ENCODE measurements at places on chromosomes 5 and 9.

DNA sequence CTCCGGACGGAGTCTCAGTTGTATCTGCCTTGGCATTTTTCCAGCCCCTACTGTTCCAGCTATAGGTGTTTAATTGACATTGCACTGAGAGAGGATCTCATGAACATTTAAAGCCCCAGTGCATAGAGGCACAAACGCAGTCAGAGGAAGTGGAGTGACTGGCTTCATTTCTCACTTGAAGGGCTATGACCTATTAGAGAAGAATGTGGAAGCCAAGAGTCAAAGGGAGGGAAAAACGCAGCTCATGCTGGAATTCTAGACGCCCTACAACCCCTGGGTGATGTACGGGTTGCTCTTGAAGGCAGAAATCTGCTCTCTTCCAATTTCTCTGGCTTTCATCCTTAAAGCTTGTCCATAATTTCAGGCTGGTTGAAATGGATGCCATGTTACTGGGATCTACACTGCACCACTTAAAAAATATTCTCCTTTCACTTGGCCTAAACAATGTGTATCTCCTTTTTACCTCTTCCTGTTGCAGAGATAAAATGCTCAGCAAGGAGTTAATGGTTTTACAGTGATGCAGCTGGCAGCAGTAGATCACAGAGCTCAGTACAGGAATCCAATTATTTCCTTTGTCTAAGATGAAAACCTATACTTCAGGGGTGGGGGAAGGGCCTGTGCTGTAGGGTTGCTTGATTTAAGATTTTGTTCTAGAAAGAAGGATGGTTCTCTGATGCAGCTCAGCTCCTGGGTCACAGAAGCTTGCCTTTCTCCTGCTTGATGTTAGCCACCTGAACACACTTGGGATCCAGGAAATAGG, 61.8 kb upstream of the MAMDC2 start:
- DNase-seq, result no peak

DNA sequence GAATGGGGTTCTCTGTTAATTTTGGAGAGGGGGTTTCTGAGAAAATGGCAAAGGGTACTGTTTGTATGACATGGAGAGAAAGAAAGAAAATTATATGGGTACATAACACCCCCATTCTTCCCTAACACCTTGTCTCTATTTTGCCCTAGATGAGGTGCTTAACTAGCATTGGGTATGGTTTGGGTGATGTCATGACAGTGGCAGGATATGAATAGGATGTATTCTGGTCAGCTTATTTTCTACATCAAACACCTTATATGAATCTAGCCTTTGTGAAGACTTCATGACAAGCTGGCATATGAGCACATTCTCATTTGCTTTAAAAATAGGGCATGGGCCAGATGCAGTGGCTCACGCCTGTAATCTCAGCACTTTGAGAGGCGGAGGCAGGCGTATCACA, 58.6 kb downstream of the LNPEP start:
- no peak for DNase-seq

DNA sequence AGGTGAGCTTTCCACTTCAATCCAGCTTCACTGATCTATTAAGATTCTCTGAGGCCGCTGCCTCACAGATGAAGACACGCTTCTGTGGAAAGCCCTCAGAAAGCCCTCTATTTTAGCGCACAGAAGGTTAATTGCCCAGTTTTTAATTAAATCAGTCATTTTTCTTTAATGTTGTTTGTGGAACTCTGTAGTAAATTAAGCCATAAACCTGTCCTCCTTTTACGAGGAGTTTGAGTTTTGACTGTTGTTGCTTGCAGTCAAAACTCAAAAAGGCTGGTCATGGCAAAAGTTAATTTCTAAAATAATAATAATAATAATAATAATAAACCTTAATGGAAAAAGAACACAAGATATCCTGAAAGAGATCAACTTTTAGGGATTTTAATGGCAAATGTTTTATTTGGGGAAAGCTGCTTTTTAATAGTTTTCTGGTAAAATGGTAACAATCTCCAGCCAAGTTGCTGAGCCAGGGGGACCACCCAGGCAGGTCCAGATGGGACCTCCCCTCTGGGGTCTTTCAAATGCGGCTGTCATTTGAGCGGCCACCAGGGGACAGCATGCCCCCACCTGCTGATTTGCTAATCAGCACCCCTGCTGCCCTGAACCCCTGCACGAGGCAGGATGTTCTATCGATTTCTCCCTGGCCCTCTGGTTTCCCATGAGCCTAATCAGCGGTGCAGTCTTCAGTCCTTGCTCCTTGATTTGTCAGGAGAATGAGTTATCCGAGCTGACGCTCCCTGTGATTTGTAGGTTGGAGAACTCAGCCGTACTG, 247.2 kb downstream of the FSTL4 start:
- DNase-seq, result no peak

- DNase-seq, result no peak
Observed at GRCh38 chr9:36912620-36913019, 121.4 kb downstream of the PAX5 start.

DNA sequence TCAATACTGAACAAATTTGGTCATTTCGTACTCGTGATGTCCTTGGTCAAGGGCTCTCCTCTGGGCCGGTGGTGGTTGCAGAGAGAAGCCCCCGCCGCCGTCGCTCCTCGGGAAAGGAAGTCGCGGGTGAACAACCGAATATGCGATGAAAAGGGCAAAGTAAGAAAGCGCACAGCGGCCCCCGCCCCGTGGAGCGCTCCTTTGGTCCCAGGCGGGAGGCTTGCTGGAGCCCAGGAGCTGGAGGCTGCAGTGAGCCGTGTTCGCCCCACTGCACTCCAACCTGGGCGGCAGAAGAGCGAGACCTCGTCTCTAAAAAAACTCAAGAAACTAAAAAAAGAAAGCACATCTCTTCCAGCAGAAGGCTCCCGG, 108.4 kb upstream of the LARP1 start:
- no peak for DNase-seq

GRCh38 chr5:2848619-2849018, 97.1 kb upstream of the IRX2 start:
- no peak for DNase-seq

GRCh38 chr9:7103367-7103766, 345.6 kb downstream of the KDM4C start:
- no peak for DNase-seq

DNA sequence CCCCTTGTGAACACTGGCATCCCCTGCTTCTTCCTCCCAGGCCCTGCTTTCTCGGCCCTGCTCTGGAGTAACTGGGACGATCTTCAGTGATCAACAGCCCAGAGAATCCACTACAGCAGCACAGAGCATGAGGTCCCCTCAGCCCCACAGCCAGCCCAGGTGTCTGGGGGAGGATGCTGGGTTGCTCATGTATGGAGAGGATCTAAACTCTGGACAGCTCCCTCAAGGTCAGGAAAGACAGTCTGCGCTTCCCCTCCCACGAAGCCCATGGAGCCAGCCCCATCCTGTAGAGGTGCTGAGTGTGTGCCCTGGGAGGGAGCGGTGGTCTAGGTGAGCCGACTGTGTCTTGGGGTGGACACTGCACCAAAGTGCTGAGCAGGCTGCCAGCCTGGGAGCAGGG, 190.2 kb downstream of the GABBR2 start:
- no peak for DNase-seq

DNA sequence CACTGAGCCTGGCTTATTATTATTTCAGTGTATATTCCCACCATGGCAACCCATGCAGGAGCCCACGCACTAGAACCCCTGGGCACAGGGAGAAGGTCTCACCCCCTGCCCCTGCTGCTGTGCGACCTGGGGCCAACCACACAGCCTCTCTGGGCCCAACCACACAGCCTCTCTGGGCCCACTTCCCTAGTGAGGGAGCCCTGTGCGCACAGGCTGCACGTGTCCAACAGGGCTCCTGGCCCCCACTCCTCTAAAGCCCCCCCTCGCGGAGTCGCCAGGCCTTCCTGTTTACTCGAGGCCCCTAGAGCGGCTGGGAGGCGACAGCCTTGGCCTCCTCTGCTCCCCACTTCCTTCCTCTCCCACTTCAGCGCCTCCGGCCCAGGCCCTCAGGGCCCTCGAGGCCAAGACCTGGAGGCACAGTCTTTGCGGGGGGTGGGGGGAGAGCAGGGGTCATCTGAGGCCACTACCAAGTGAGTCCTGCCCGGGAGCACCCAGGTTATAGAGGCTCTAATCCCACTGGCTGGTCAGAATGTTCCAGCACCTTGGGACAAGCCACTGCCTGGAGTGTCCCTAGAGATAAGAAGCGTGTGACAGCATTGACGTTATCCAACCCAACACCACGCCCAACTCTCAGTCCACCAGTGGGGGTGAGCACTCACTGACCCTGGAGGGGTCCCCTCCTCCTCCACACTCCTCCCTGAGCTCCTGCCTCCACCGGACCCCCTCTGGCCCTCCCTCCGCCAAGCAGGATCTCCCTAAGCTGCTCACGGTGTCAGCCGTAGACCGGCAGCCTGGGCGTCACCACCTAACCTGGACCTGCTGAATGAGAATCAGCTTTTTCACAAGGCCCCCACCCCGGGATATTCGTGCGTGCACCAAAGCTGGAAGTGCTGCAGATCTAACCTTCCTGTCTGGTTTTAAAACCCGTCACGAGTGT, 7.9 kb upstream of the ENG start:
- DNase-seq, result no peak

DNA sequence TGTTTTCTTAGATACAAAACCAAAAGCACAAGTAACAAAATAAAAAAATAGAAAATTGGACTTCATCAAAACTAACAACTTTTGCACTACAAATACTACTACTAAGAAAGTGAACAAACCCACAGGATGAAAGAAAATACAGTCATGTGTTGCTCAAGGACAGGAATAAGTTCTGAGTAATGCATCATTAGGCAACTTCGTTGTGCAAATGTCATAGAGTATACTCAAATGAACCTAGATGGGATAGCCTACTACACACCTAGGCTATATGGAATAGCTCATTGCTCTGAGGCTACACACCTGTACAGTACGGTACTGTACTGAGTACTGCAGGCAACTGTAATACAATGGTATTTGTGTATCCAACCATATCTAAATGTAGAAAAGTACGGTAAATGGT, 88.3 kb downstream of the RAPGEF1 start:
- DNase-seq, result no peak

- DNase-seq, result no peak
Observed at GRCh38 chr5:149144637-149145036, 3.3 kb downstream of the ABLIM3 start.

- no peak for DNase-seq
Observed at GRCh38 chr9:104025945-104026344, 68.2 kb upstream of the SMC2 start.

DNA sequence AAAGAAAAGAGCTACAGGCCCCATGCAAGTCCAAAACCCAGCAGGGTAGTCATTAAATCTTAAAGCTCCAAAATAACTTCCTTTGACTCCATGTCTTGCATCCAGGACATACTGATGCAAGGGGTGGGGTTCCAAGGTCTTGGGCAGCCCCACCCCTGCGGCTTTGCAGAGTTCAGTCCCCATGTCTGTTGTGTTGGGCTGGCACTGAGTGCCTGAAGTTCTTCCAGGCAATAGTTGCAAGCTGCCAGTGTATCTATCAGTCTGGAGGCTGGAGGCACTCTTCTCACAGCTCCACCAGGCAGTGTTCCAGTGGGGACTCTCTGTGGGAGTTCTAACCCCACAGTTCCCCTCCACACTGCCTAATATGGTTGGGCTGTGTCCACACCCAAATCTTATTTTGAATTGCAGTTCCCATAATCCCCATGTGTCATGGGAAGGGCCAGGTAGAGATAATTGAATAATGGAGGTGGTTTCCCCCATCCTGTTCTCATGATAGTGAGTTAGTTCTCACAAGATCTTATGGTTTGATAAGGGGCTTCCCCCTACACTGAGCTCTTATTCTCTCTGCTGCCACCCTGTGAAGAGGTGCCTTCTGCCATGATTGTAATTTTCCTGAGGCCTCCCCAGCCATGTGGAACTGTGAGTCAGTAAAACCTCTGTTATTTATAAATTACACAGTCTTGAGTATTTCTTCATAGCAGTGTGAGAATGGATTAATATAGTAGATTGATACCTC, 237.5 kb upstream of the ADRA1B start:
- no peak for DNase-seq

DNA sequence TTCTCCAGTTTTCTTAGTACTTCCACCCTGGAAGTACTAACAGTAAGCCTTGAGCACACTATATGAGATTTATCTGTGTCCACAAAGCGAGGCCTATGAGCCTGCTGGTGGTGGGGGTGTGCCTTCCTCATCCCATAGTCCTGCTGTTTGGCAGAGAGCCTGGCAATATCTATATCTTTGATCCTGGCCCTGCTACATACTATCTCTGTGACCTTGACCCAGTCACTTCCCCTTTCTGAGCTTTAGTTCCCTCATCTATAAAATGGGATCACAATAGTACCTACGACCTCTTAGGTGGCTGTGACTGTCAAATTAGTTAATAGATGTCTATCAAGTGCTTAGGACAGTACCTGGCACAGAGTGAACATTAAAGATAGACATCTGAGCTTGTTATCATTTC, 114.6 kb upstream of the SAP30L start:
- DNase-seq, result no peak

GRCh38 chr5:122772446-122772845, 2.4 kb upstream of the SNX2 start:
- no peak for DNase-seq

- no peak for DNase-seq
Observed at GRCh38 chr9:126431077-126431742, 104.6 kb downstream of the MVB12B start.

- DNase-seq, result no peak
Observed at GRCh38 chr9:106700676-106701075, 162.3 kb upstream of the ZNF462 start.

- DNase-seq, result peak; percentile 48
Observed at GRCh38 chr9:6054280-6055099, 39.1 kb upstream of the RANBP6 start.

DNA sequence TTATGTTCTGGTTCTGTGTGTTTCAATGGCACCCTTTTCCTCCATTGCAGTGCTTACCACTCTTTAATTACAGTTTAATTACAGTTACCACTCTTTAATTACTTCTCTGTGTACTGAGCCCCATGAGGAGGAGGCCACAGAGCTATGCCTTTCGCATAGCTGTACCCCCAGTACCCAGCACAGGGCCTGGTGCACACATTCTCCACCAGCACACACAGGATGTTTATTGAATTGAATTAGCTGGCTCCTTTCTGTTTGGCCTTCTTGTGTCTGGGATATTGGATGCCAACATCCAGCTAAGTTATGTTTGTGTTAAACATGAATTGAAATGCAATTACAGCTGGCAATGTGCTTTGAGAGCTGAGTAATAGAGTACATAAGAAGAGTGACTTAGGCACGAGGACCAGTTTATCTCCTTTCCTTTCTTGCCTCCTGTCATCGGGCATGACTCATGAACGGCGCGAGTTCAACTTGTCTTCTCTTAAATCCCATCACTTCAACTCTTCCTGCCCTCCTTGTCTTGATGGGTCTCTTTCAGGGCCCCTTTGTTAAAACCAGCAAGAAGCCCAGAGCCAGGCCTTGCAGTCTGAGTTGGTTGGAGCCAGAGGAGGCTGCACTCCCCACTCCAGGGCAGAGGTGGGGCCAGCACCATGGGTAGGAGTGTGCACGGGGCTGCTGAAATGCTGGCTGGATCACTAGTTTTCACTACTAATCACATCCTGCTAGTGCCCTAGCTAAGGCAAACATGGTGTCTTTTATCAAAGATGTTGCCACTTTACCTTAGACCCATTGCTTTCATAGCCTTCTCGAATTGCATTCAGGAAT, 37.4 kb downstream of the MVB12B start:
- DNase-seq, result no peak

- DNase-seq, result no peak
Observed at GRCh38 chr5:175692235-175692995, 34.5 kb downstream of the HRH2 start.

GRCh38 chr5:38634568-38635369, 78.3 kb upstream of the LIFR start:
- DNase-seq, result no peak
